Naive B cell (primary cell): ENCODE measurements at places on chromosomes 16 and 17.

- no peak for DNase-seq
Observed at GRCh38 chr16:70468776-70469525, 14.6 kb downstream of the FCSK start.

- peak; percentile 92 for DNase-seq
Observed at GRCh38 chr16:22206842-22207714, 1.0 kb downstream of the EEF2K start.

- no peak for DNase-seq
Observed at GRCh38 chr16:65497571-65497970, 375.7 kb upstream of the CDH11 start.

GRCh38 chr17:17736205-17737183 is 55.2 kb downstream of the RAI1 start:
- DNase-seq = no peak

- no peak for DNase-seq
Observed at GRCh38 chr16:52634528-52634927, 87.6 kb upstream of the TOX3 start.

DNA sequence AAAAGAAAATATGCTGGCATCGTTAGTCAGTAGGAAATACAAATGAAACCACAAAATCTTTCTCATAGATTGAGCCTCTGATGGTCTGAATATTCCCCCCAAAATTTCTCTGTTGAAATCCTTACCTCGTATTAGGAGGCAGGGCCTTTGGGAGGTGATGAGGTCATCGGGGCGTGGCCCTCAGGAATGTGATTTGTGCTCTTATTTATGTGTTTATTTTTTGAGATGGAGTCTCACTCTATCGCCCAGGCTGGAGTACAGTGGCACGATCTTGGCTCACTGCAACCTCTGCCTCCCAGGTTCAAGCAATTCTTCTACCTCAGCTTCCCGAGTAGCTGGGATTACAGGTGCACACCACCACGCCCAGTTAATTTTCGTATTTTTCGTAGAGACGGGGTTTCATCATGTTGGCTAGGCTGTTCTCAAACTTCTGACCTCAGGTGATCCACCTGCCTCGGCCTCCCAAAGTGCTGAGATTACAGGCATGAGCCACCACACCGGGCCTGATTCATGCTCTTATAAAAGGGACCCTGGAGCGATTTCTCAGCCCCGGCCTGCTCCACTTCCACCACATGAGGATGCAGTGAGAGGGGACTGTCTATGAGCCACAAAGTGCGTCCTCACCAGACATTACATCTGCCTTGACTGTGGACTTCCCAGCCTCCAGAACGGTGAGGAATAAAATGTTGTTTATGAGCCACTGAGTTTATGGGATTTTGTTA is 53.1 kb downstream of the DNAH17 start:
- no peak for DNase-seq

DNA sequence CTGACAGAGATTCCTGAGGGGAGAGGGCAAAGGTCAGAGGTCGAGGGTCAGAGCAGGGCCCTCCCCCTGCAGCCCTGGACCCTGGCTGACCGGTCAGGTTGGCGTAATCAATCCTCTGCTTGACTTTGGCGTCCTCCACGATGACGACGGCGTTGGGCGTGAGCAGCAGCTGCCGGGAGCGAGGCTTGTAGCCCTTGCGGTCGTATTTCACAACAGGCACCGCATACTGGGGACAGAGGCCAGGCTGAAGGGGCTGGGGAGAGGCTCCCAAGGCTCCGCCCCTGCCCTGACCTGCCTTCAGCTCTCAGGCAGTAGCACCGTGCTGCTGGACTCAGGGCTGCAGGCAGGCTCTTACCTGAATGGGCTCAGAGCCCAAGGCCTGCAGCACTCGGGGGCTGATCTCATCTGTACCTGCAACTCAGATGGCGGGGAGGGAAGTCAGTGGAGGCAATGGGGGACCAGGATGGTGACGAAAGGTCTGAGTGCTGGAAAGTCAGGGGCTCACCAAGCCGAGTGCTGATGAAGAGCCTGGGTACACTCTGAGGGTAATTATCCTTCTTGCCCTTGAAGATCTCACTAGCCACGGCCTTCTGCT is 12.0 kb upstream of the CRK start:
- DNase-seq = no peak
